ENCODE measurements at places on chromosomes 13 and 19.

DNA sequence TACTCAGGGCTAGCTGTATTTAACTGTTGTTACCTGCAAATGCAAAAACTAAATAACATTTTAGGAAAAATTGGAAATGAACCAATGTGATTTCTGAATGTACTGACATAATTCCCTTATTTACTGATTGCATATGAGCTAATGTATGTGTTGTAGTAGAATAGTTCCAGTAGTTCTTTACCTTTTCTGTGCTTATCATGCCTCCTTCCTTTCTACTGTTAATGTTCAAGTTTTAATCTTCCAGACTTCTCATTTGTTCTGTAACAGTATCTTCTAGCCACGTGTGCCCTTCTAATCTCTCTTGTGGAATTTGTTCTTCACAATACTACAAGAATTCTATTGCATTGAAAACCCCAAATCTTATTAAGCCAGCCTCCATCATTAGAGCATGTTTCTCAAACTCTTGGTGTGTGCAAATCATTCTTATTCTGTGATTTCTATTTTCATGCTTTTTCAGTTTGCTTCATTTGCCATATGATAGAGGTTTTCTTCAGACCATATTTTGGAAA is 17.7 kb downstream of the LSM14A start:
- no peak for DNase-seq

DNA sequence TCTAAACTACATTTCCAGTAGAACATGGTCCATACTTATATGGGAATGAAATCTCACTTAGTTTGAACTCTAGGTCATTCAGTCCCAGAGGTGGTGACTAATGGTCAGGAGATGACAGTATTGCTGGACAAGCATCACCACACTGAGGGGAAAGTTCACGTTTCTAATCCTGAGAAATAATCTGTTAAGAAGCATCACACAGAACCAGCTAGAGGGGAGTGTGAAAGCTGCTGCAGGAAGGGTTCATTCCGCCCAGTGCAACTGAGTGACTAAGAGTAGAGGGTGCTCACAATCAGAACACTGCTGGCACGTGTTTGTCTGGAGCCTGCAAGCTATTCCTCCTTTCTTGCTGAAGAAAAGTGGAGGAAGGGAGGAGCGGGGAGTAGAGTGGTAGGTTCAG is 2.7 kb downstream of the COL4A1 start:
- no peak for DNase-seq

GRCh38 chr19:43519436-43520088 is 7.4 kb downstream of the ETHE1 start:
- peak; percentile 61 for DNase-seq

DNA sequence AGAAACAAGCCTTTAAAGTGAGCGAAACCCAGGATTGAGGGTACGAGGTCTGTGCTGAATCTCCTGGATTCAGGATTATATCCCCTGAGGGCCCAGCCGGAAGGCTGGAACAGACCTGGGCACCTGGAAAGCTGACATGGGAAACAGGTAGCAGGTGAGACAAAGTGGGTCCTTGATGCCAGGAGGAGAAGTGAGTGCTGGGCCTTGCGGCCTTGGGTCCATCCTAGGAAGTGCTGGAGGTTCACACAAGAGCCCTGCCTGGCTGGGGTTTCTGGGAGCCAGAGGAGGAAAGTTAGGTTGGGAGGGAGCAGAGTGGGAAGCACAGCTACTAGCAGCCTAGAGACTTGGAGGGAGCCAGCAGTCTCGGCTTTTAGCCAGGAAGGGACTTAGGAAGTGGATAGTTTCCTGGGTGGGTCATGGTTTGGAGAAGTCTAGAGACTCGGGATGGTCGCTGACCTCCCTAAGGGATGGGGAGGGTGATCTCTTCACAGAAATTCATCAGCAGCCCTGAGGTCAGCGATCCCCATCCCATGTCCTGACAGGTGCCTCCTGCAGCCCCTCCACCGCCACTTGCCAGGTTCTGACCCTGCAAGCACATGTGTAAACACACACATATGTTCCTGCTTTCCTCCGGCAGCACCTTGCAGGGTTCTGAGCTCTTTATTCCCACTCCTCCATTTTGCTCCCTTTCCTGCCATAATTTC is 29.4 kb upstream of the ZNF492 start:
- no peak for DNase-seq

- no peak for DNase-seq
These were observed 6.1 kb upstream of the KLK8 start for GRCh38 chr19:51007488-51007887.

GRCh38 chr13:77519808-77520207 is 15.7 kb upstream of the SCEL start:
- no peak for DNase-seq

GRCh38 chr19:6947745-6948144 is 60.4 kb downstream of the ADGRE1 start:
- no peak for DNase-seq

DNA sequence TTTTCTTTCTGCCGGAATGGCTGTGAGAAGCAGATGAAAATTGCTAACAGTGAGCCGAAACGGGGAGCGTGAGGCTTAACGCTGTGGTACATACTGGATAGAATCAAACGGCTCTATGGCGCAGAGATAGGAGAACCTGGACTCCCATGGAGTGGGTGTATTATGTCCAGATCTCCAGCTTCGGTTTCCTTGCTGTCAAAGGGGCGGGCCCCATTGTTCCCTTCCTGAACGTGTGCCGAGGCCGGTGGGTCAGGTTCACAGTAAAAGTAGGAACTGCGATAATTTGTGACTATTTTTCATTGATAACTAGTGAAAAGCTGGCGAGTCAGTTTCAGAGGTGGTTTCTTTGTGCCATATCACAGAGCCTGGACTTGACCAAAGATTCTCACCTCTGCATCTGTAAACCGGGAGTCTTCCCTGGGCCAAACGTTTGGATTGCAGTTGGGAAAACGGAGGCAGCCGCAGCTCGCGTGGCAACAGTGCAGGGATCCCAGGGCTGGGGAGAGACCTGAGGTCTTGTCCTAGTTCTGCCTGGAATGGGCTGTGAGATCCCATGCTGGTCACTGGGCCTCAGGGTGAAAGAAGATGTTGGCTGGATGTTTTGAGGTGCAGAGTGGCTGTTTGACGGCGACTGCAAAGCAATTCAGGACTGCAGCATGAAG is 752 bp downstream of the RPL18A start:
- no peak for DNase-seq

DNA sequence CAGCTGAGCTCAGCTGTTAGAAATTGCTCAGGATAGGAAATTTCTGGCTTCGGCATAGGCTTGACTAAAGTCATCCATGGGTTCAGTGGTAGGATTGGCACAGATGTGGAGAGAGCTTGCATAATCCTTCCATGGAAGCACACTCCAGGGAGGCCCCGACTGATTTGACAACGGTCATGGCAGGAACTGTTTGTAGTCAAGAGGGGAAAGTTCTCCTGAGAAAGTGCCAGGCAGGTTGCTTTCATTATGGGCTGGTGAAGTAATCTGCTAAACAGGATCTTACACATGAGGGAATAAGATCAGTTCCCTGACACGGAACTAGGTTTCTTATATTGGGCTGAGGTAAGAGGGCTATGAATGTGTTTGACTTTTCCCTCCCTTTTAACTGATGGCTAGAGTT is 120.1 kb downstream of the RGCC start:
- no peak for DNase-seq

DNA sequence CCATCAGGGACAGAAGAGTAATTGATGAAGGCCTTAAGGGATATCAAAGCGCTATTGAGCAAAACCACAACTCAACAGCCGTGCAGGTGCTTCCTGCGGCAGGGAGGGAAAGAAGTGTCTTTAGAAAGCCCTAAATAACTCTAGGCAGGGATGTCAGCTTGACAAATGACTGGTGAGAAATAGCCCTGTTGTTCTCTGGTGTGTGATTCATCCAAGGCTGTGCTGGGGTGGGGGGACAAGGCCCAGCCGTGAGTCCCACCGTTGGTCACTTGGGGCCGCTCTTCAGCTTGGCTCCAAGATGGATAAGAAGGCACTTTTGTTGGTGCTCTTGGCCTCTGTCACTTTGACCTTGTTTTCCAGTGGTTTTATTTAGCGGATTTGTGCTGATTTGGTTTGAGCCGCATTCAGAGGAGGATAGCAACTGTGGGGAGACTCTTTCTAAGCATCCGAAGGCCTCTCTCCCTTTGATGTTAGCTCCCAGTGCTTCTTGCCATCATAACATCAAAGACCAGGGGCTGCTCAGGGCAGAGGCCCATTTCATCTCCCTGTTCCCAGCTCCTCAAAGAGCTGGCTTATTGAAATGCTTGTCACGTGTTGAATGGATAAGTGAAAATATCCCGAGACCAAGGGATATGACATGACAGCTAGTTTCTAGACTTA is 130.3 kb upstream of the SERP2 start:
- DNase-seq, result no peak

- no peak for DNase-seq
These were observed 134.7 kb downstream of the POU4F1 start for GRCh38 chr13:78468621-78469020.

DNA sequence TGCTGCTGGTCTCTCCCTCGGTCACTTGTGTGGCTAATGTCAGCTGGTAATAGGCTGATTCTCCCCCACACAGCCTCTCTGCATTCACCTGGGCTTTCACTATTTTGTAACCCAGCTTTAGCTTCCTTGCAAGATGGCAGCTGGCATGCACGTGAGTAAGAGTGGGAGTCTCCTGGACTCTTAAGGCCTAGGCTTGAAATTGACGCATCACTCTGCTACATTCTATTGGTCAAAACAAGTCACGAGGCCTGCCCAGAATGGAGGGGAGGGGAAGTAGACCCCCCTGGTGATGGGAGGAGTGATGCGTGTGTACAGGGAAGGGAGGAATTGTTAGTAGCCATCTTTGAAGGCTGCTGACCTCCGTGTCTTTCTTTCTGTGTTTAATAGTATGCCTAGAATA is 24.9 kb upstream of the PNMA8B start:
- no peak for DNase-seq

GRCh38 chr19:1140272-1141027 is 33.6 kb downstream of the SBNO2 start:
- DNase-seq, result no peak

DNA sequence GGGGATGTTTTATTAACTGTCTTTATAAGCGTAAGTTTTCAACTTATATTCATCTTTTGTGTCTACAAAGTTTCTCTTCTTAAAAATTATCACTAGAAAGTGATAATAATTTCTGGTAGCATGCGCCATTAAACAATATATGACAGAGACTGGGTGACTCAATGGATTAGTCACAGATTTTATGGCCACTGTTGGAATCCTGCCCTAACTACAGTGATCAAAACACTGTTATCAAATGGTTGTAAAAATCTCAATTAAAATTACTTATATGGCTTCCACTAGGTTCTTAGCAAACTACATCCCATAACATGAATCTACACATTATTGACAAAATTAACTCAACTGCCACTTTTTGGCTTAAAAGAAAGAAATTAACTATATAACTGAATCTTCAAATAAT is 350.0 kb downstream of the DACH1 start:
- no peak for DNase-seq

DNA sequence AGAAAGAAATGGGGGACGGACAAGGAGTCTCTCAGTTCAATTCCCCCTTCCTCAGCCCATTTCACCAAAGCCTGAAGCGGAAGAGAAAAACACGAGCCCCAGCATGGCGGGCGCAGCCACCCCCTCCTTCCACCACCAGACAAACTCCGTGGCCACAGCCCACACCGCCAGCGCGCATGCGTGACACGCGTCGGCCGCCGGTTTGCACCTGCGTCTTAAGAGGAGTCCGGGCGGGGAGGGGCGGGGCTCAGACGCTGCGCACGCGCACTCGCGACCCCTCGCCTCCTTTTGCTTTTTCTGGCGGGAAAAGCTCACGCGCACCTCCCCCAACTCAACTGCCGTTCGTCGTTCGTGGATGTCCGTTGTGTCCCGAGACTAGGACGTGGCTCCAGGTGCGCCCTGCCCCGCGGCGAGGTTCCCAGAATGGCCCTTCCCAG is at the start of gene KASH5:
KASH5 (plus strand) TSS at position 314 of the 437 bp plus-strand sequence. CDS start 2,635 bp downstream, outside the sequence.
- DNase-seq, result peak; percentile 76

DNA sequence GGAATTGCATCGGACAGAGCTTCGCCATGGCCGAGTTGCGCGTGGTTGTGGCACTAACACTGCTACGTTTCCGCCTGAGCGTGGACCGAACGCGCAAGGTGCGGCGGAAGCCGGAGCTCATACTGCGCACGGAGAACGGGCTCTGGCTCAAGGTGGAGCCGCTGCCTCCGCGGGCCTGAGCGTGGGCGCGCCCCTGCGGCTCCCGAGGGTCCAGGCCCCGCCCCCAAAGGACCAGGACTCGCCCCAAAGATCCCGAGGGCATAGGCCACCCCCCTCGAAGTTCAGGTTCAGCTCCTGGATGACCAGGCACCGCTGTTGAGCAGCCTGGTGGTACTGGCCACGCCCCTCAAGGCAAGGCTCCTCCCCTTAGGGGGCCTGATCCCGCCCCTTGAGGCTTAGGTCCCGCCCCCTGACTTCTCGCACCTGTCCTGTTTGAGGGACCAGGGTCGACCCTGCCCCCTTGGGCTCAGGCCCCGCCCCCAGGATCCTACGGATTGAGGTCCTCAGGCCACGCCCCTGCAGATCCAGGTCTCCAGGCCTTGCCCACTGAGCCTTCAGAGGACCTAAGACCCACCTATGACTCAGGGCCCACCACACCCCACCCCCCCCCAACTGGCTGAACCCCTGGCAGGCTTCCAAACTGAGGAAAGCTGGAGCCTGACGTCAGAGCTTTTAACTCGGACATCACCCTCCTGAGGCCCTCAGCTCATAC is 43.1 kb downstream of the CYP4F22 start:
- DNase-seq, result peak; percentile 61

DNA sequence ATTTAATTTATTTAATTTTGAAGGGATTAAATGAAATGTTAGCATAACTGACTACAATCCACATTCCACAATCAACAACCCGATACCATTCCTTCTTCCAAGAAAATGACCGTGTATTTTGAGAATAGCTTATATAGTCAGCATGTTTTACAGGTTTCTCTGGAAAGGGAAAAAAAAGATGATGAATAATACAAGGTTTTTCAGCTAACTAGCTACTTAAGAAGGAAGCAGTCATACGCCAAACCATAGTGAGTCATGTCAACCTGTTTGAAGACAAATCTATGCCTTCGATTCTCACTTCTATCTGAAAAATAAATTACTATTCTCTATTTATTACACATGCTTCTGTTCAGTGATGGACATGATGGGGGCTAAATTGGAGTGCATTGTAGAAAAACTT is 258.6 kb downstream of the EFNB2 start:
- DNase-seq, result no peak

- DNase-seq, result no peak
These were observed 33.3 kb downstream of the UFM1 start for GRCh38 chr13:38382946-38383345.

GRCh38 chr19:4186087-4186993 is 3.9 kb downstream of the ANKRD24 start:
- peak; percentile 48 for DNase-seq

DNA sequence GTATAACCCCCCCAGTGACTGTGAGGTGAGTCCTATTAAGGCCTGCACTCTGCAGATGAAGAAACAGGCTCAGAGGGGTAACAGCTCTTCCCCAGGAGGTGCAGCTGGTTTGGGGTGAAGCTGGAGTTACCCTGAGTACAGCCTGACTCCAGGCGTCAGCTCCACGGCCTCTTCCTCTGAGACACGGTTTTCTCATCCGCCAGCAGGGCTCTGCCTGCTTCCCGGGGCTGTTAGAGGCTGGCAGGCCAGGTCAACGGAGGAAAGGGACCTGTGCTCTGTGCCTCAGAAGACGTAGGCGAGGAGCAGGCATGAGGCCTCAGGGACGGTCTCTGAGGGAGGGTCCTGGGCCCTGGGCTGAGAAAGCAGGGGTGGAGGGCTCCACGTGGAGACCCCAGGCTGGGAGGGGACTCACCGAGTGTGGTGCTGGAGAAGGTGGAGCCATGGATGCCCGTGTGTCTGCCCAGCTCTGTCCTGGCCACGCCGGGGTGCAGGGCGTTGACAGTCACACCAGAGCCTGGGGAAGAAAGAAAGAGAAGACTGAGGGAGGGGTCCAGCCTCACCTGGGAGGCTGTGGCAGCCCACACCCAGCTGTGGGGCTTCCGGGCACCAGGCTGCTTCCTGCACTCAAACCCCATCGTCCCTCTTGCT is 9.0 kb upstream of the GP6 start:
- DNase-seq, result no peak

All from T-helper 1 cell (primary cell).